ENCODE measurements at places on chromosomes 12 and 14.

GRCh38 chr12:31368666-31369361, 42.9 kb upstream of the SINHCAF start:
- no peak for DNase-seq

- DNase-seq, result no peak
Observed at GRCh38 chr12:1473418-1473817, 121.0 kb downstream of the FBXL14 start.

DNA sequence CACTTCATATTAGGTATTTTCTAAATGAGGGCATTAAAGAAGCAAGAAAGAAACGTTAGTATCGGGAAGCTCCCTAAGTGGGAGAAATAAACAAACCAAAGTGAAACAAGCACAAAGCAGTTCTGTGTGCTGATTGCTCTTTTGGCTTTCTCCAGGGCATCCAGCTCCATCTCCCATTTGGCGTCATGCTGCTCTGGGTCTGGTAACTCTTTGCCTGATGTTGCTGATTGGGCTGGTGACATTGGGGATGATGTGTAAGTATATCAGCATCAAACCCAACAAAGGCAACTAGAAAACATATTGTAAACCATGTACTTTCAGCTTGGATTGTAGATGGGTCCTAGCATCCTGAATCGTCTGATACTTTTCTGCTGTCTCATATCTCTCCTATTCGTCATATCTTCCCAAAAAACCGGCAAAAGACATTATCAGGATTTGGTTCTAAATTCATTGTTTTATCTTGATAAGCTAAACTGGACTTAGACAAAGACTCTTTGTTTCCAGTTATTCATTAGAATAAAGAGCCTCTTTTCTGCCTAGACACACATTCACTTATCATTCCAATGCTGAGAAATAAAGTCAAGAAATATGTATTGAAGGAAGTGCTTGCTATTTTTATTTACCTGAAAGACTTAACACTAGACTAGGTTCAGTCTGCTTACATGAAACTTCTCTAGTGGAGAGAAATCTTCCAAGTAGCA, 2.4 kb downstream of the CLEC12B start:
- no peak for DNase-seq

DNA sequence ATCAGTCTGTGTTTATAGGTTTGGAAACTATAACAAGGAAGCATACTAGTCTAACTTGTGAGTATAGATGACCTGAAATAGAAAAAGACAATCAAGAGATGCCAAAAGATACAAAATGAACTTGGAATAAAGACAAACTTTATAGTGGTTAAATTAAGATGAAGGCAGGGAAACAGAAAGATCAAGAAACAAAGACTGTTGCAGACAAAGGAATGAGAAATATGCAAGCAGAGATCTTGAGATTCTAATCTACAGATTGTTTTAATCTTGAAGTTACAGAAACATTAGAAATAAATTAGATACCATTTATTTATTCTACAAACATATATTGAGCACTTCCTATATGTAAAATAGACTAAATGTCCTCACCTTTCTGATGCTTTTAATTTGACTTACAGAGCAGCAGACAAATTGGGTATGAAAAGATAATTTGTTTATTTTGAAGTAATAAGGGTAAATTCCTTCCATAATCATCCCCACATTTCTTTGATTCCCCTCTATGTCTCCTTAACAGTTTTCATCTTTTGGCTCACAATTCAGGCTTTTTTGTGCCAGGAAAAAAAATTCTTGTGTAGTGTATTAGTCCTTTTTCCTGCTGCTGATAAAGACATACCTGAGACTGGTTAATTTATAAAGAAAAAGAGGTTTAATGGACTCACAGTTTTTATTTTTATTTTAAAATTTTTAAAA, 134.4 kb downstream of the KITLG start:
- no peak for DNase-seq

- no peak for DNase-seq
Observed at GRCh38 chr14:85619851-85620250, 89.9 kb downstream of the FLRT2 start.

DNA sequence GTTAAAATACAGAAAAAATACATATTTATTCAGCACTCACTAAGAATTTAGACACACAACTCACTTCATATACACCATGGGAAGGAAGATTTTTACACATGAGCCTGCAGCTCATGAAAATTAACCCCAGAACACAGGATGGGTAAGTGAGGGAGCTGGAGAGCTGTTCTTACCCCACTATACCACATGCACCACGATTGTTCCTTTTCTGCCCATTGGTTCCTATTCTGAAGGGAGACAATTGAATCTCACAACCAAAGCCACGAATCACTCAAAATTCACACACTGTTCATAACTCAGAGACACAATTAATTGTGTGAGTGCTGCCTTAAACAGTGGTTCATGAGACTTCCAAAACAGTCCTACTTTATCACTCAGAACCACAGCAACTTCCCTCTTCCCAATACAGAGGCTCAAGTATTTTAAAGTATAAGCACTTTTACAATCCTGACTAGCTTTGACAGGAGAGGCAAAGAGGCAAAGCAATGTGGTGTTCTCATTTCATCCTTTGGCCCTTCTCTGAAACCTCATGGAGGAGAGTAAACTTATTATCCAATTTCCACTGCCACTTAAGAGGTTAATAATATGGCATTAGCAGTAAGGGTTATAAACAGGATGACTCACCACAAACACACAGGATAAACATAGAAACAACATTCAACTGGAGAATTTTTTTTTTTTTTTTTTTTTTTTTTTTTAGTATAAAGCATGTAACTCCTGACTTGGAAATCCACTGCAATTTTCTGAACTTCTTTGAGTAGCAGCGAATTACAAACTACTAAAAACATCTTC, 59.5 kb downstream of the ITPR2 start:
- no peak for DNase-seq

- DNase-seq, result no peak
Observed at GRCh38 chr14:46300765-46301164, 350.8 kb downstream of the RPL10L start.

GRCh38 chr14:70707138-70708038, 65.7 kb downstream of the TTC9 start:
- no peak for DNase-seq

- no peak for DNase-seq
Observed at GRCh38 chr12:94618995-94619695, 31.2 kb downstream of the TMCC3 start.

DNA sequence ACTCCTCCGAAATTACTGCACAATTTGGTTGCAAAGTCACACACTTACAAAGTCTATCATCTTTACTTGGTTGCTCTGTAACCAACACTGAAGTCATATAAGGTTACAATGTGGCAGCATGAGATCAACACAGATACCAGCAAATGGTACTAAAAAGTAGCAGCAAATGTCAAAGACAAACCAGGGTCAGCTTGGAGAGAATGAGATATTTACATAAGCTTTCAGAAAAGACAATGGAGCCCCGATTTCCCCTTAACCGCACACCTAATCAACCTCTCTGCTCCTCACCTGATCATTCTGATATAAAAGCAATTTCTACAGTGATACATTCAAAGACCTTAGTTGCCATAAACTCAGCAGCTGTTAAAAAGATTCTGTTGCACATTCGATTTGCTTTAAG, 76.4 kb upstream of the FOXN3 start:
- DNase-seq, result no peak

GRCh38 chr12:47863985-47864384, 40.8 kb downstream of the VDR start:
- DNase-seq, result no peak

DNA sequence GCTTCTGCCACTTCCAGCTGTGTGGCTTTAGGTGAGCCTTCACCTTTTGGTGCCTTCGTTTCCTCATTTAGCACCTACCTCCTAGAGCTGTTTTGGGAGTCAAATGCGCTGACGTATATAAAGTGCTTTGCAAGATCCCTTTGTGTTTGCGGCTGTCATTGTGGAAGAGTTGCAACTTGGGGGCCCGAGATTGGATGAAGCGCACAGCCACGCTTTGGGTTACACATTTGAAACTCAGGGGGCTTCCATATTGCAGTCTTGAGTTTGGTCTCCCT, 636 bp upstream of the ARL6IP4 start:
- no peak for DNase-seq

GRCh38 chr12:4905316-4905715, 4.4 kb upstream of the KCNA1 start:
- DNase-seq, result no peak

GRCh38 chr14:65791191-65791981, 378.9 kb downstream of the FUT8 start:
- DNase-seq, result peak; percentile 2

DNA sequence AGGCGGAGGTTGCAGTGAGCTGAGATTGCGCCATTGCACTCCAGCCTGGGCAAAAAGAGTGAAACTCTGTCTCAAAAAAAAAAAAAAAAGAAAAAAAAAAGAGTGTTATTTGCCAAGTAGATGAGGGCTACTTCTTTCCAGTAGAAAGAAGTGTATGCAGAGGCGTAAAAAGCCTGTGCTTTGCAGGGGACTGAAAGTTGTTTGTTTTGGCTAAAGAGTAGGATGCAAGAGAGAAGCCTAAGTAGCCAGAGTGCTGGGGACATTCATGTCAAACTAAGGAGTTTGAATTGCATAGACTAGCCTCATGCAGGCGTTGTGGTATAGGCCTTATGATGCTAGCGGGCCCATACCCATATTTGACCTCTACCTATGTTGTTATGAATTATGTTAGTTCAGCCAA, 9.5 kb downstream of the HSD17B6 start:
- no peak for DNase-seq

GRCh38 chr12:131415781-131416180, 295.1 kb upstream of the SFSWAP start:
- DNase-seq, result no peak

DNA sequence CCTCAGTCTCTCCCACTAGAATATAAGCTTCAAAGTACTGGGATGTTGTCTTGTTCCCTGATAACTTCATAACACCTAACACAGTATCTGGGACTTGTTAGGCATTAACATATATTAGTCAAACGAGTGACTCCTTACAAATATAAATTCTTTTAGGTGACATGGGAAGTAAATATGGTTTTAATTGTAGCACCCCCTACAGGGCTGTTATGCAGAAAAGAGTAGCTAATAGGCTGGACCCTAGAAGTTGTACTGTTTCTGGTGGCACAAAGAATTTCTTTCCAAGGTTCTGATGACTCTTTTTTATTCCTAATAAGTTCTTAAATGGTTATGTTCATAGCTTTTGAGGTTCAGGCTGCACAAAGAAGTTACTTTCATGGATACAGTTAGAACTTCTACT, 29.8 kb downstream of the GPATCH2L start:
- DNase-seq, result no peak

- no peak for DNase-seq
Observed at GRCh38 chr14:22553445-22553844, 35.6 kb downstream of the DAD1 start.

GRCh38 chr14:77965919-77966435, 166.1 kb downstream of the ADCK1 start:
- DNase-seq, result no peak

- DNase-seq, result no peak
Observed at GRCh38 chr12:55717011-55718007, 1.5 kb downstream of the BLOC1S1 start.

DNA sequence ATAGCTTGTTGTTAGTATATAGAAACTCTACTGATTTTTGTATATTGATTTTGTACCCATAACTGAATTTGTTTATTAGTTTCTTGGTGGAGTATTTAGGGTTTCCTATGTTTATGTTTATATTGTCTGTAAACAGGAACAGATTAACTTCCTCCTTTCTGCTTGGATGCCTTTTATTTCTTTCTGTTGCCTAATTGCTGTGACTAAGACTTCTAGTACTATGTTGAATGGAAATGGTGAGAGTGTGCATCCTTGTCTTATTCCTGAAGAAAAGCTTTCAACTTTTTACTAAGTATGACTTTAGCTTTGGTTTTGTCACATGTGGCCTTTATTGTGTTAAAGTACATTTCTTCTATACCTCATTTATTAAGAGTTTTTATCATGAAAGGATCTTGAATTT, 20.9 kb downstream of the FBXW8 start:
- no peak for DNase-seq

DNA sequence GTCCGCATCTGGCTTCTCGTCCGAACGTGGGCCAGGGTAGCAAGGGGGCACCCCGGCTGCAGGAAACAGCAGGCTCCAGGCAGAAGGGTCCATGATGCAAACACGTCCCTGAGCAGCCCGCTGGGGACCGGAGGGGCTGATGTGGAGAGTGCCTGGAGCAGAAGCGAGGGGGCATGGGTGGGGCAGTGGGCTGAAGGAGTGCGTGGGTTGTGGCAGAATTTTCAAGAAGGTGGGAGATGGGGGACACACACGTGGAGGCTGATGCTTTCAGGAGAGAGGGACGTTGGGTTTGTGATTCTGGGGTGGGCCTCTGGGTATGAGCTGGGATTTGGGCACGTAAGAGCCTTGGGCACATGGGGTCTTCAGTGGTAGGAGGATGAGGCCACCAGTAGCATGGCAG, 45.6 kb upstream of the DLK1 start:
- DNase-seq, result no peak

- DNase-seq, result no peak
Observed at GRCh38 chr12:93591137-93591868, 18.8 kb downstream of the SOCS2 start.

DNA sequence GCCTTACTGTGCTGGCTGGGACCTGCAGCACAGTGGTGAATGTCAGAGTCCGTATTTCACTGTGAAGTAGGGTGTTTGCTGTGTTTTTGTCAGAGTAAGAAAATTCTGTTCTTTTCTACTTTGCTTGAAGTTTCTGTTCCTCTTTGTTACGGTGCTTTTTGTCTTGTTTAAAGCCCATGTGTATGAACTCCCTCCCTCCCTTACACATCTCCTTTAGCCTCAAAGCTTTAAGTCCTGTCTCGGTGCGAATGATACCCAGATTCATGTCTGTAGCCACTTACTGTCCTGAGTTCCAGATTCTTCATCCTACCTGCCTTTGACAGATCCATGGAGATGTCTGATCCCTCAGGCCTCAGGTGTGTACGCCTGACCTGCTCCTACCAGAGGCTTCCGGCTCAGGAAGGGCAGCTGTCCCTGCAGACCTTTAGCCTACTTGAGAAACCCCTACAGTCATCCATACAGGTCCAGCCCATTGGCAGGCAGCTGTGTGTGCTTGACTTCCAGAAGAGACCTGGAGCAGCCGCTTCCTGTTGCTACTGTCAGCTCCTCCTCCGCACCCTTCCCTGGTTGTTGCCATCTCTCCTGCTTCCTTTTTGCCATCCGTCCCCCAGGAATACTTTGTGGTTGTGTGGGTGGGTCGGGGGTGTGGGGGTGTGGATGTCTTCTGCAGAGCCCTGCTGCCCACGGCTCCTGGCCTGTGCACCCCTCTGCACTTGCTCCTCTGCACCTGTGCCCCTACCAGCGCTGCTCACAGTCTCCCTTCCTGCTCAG, 72.9 kb downstream of the DDX51 start:
- no peak for DNase-seq

GRCh38 chr14:95774265-95775160, 60.6 kb upstream of the TCL1A start:
- peak; percentile 12 for DNase-seq

GRCh38 chr12:4251216-4251891, 22.2 kb upstream of the CCND2 start:
- DNase-seq, result no peak

GRCh38 chr14:75214558-75214957, 38.1 kb upstream of the TMED10 start:
- DNase-seq, result no peak
